GM12891 (cell line): ENCODE measurements at places on chromosomes 4 and X.

- DNase-seq, result no peak
Observed at GRCh38 chrX:122771933-122772332, 412.1 kb upstream of the GRIA3 start.

GRCh38 chr4:186108391-186108790, 3.9 kb downstream of the FAM149A start:
- no peak for DNase-seq

DNA sequence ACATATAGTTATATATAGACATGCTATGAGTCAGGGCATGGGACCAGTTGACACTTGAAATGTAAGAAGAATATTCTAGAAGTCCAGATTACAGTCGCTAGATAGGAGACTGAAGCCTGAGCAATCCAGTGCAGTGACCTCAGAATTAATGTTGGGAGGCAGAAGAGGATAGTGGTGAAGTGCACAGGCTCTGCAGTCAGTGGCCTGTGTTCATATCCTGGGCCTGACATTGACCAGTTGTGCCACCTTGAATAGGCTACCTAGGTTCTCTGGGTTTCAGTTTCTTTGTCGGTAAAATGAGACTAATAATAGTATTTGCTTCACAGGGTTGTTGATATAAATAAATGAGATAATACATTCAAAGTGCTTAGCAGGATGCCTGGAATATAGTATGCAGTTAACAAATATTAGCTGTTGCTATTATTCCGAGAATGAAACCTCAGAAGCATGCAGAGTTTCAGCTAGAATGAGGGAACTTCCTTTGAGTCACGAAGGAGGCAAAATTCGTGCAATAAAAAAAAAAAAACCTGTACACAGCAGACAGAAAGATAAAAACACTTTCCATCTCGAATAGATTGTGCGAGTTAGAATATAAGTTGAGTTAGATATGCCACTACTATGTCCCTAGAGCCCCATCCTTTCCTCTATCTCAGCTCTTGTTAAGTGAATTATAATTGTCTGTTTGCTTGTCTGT, 4.0 kb upstream of the SH2D1A start:
- DNase-seq, result no peak

- no peak for DNase-seq
Observed at GRCh38 chr4:89296896-89297295, 10.7 kb downstream of the GPRIN3 start.

- no peak for DNase-seq
Observed at GRCh38 chr4:5256421-5256820, 205.1 kb downstream of the STK32B start.

- no peak for DNase-seq
Observed at GRCh38 chr4:150381609-150382008, 200.3 kb upstream of the MAB21L2 start.

DNA sequence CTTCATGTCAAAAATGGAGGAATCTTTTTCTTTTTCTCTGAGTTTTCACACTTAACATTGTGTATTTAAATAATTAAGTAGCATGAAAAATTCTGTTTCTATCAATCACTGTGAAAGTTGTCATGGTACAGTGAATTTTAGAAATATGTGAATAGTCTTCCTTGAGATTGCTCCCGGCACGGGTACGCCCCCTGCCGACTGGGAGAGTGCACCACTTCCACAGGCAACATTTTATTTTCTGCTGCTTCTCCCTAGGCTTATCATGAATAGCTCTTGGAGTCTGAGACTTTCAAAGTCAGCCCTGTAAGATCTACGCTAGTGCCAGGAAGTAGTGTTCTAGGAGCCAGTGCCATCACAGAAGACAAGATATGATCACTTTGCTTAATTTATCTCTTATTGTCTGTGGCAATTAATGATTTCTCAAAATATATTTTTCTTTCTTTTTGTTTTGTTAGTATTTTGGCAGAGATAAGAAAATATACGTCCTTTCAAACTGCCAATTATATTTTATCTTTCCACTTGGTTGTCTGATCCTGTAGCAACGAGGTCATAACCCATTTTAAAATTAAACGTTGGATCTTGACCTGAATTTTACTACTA, 763.8 kb upstream of the AADAT start:
- peak; percentile 2 for DNase-seq
